CD4-positive, alpha-beta T cell treated with Interleukin-17A for 1 hour (primary cell): ENCODE measurements at places on chromosomes 2 and 18.

DNA sequence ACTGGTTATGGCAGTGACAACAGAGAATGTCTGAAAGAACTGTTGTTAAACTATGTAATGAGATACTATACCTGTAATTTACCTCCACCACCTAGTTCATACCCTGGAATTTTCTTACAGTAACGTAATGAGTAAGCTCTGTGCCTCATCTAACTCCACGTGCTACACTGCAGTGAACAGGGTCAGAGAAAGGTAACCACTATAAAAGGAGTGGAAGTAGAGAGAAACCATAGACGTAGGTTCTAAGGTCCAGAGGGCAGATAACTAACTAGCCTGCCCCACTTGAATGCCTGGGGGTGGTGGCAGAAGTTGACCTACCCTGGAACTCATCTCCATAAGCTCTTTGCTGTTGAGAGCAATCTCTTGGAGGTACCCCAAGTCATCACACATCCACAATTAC is 32.0 kb upstream of the B4GALT6 start:
- no peak for DNase-seq

- no peak for DNase-seq
Measured at GRCh38 chr2:120541553-120541932, 194.1 kb upstream of the GLI2 start.

DNA sequence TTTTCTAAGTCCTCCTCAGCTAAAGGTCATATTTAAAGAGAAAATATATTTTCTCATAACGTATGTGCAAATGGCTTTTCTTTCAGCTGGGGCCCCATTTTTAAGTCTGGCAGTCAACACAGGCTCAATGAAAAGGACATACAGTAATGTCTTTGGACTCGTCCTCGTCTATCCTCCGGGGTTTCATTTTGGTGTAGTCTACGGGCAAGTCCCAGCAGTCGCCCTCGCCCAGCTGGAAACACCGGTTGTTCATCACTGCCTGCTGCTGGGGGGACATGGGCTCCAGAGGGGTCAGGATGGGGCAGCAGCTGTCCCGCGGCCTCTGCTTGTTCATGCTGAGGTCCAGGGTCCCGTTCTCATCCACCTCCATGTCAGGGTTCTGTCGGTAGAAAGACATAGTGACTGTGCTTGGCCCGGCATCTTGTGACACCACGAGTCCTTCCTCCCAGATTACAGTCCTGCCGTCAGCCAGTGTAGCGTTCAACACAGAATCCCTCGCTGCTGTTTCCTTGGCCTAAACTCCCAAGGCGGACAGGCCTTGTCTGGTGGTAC is 144.9 kb upstream of the PXDN start:
- DNase-seq = no peak

DNA sequence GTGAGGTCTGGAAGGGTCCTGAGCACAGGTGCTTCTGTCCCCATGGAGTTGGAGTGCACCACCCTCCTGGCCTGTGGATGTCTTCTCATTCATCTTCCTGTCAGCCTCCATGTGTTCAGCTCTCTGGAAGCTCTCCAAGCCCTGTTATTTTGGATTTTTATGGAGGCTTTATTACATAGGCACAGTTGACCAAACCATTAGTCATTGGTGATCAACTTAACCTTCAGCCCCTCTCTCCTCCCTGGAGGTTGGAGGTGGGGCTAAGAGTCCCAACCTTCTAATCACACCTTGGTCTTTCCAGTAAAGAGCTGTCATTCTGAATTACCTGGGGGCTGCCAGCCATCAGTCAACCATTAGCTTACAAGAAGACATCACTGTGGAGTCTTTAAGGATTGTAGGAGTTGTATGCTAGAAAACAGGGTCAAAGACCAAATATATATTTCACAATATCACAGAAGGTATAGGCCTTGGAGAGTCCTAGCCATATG is 7.5 kb upstream of the MCFD2 start:
- no peak for DNase-seq
